NCI-H82 (cell line): ENCODE measurements at places on chromosomes 2 and 18.
A peak's percentile ranks its signal among the peaks of the same experiment; 100 is the strongest.

GRCh38 chr18:1930291-1931270 lies 640.7 kb downstream of the METTL4 start:
- DNase-seq, result no peak

GRCh38 chr18:3442919-3443318 lies 7.1 kb upstream of the TGIF1 start:
- DNase-seq, result no peak

- no peak for DNase-seq
These were observed 176.5 kb downstream of the LTBP1 start for GRCh38 chr2:33123216-33123615.

GRCh38 chr18:79203017-79203605 lies 133.9 kb downstream of the ATP9B start:
- DNase-seq, result no peak

- DNase-seq, result peak; percentile 29
These were observed 273.5 kb downstream of the CALCRL start for GRCh38 chr2:187174582-187174981.

DNA sequence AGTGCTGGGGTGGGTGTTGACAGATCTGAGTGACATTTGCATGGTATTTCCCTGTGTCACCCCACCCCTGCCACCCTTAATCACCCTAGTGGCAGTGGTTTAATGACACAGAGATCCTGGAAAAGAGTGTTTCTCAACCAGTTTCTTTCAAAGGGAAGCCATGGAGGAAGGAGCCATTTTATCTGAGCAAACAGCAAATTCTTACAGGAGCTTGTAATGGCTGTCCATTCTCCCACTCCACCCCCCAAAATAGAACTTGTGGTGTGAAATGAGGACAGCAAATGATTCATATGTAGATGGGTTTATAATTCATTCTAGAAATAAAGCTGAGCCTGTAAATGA lies 51.5 kb downstream of the CDC42EP3 start:
- no peak for DNase-seq

DNA sequence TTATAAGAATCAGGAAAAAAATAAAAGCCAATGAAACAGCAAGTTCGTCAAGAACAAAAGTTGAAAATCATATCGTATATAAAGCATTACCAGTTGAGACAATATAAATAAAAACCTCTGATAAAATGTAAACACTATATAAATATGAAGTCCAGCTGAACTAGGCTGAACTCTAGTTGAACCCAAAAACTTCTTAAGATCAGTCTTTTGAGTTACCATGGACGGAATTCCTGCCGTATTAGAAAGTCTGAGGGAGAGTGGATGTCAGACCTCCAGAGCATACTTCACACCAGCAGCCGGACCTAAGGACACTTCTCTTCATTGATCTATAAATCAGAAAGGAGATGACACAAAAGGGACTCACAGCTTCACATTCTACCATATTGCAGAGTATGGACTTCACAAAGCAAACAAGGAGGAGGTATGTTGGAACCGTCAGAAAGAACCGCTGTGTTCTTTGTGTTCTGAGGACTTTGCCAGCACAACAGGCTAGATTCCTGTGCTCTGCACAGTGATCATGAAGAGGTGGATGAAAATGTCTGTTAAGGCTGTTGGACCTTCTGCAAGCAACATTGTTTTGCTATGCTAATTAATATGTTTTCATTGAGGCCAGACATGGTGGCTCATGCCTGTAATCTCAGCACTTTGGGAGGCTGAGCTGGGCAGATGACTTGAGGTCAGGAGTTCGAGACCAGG lies 67.2 kb upstream of the SP5 start:
- DNase-seq, result no peak

GRCh38 chr2:121873864-121874263 lies 118.4 kb downstream of the TSN start:
- no peak for DNase-seq
